Caco-2 (cell line): ENCODE measurements at places on chromosomes 12 and 14.
A peak's percentile ranks its signal among the peaks of the same experiment; 100 is the strongest.

- H3K36me3 ChIP-seq, result no peaks in the 10 kb centered on the region
- no peak overlapping the region for H3K27ac ChIP-seq
- H3K27me3 ChIP-seq, result no peaks in the 10 kb centered on the region
- H3K4me3 ChIP-seq, result no peak overlapping the region
- peaks cover 16% of the 10 kb centered on the region; the same call in 1 of the 2 replicates for H3K4me1 ChIP-seq
- no peak for DNase-seq
Observed at GRCh38 chr14:74563586-74564159, 48.4 kb downstream of the LTBP2 start.

- no peaks in the 10 kb centered on the region for H3K27me3 ChIP-seq
- DNase-seq, result no peak
- H3K4me1 ChIP-seq, result no peaks in the 10 kb centered on the region
- no peaks in the 10 kb centered on the region for H3K36me3 ChIP-seq
- H3K27ac ChIP-seq, result no peak overlapping the region
- H3K4me3 ChIP-seq, result no peak overlapping the region
Observed at GRCh38 chr14:87628129-87628528, 364.9 kb downstream of the GALC start.

DNA sequence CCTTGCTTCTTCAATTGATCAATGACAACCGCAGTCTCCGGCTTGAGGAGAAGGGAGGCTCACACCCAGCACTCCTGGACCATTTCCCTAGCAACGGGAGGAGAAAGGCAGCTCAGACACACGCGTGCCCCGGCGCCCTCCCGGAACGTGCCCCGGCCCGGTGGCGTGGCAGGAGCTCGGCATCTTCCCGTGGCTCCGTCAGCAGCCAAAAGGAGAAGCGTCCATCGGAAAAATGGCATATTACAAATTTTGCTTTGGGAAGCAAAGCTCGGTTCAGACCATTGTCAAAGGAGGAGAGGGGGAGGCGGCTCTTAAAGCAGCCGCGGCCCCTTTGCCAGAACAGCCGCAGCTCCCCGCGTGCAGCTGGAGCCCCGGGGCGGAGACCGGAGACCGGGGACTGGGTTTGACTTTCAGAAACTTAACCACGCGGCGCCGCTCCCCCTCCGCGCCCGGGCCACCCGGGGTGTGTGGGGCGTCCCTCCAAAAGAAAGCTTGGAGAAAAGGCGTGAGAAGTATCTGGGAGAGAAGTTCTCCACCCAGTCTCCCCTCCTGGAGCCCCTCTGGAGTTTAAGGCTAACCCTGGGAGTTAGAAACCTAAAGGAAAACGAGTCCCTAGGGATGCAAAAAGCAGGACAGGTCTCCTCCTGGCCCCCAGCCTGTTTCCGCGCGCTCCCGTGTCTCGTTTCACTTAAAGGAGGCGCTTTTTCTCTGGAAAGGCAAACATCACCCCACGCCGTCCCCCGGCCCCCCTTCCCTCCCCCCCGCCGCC is 545 bp downstream of the PPFIA2 start:
- H3K27me3 ChIP-seq, result no peaks in the 10 kb centered on the region
- no peak for DNase-seq
- no peaks in the 10 kb centered on the region for H3K36me3 ChIP-seq
- no peaks in the 10 kb centered on the region for H3K4me1 ChIP-seq
- H3K4me3 ChIP-seq, result peak overlapping the region; percentile 2; the same call in 1 of the 2 replicates

DNA sequence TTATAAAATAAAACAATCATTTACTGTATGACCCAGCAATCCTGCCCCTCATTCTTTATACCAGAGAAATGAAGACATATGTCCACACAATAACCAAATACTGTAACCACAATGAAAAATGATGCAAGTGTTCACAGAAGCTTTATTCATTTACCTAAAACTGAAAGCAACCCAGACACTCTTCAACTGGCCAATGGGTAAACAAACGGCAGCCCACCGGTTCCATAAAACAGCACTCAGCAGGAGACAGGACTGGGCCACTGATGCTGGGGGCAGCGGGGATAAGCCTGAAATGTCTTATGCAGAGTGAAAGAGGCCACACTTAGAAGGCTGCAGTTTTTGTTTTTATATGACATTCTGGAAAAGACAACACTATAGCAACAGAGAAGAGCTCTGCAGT is 15.1 kb downstream of the DDX51 start:
- H3K36me3 ChIP-seq, result 0 out of 2 replicates have a peak, but pooled peaks cover 1% of the 10 kb centered on the region
- no peak for DNase-seq
- H3K27me3 ChIP-seq, result no peaks in the 10 kb centered on the region
- H3K4me3 ChIP-seq, result no peak overlapping the region
- H3K27ac ChIP-seq, result no peak overlapping the region
- no peaks in the 10 kb centered on the region for H3K4me1 ChIP-seq

DNA sequence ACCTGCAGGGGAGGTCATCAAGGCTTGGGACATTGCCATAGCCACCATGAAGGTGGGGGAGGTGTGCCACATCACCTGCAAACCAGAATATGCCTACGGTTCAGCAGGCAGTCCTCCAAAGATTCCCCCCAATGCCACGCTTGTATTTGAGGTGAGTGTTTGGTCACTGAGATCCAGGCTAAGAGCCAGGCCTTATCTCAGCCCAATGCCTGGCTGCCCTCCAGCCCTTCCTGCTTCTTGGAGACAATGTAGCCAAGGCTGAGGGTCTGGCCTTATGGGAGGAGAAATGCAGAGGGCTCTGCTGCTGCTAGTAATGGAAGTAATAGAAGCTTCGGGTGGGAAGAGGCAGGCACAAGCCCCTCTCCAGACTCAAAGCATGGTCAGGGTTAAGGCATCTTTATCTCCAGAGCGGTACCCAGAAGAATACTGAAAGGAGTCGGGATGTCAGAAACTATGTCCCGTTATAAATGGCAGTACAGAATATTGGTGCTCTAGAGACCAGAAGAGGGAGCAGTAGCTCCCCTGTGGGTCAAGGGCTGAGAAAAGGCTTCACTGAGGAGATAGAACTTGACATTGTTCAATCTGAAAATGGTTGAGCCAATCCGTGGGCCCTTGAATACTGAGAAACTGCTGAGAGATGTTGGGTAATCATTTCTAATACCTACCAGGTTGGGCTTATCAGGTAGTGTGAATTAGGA is 3.1 kb downstream of the FKBP4 start:
- peaks cover 11% of the 10 kb centered on the region for H3K4me1 ChIP-seq
- no peaks in the 10 kb centered on the region for H3K27me3 ChIP-seq
- no peak for DNase-seq
- H3K4me3 ChIP-seq, result no peak overlapping the region
- no peak overlapping the region for H3K27ac ChIP-seq

GRCh38 chr14:43539210-43539609 is 967.9 kb downstream of the FSCB start:
- H3K4me3 ChIP-seq, result no peak overlapping the region
- H3K4me1 ChIP-seq, result no peaks in the 10 kb centered on the region
- no peaks in the 10 kb centered on the region for H3K36me3 ChIP-seq
- H3K27me3 ChIP-seq, result no peaks in the 10 kb centered on the region
- H3K27ac ChIP-seq, result peak overlapping the region; percentile 16
